Liver (tissue), 10 donors: ENCODE measurements at places on chromosomes 7 and 10.

DNA sequence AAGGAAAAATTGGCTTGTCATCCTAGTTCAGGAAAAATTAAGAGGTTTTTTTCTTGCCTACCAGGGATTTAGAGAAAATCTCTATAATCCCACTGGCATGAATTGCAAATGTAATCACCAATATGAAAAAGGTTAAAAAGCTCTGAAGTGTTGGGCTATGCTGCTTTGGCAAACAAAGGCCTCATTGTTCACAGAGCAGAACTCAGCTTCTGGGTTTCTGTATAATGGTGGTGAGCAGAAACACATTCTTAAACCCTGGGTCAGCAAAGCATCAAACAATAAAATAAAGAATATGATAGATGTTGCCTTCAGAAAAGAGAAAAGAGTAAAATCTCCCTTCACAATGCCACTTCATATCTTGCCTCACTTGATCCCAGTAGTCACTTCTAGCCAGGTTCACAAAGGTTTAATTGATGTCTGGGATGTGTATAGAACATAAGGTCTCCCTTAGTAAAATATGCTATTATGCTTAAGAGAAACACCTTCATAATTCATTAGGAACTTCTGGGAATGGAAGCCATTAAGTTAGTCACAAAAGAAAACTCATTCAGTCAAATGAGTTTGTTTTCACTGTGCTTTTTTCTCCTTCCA, 1255.5 kb upstream of the PHF14 start:
- H3K4me1 ChIP-seq: no peaks in the 10 kb centered on the region
- no peak for DNase-seq
- H3K4me3 ChIP-seq: no peak overlapping the region
- no peaks in the 10 kb centered on the region for H3K36me3 ChIP-seq
- no peak overlapping the region for H3K27ac ChIP-seq
- no peaks in the 10 kb centered on the region for H3K27me3 ChIP-seq

DNA sequence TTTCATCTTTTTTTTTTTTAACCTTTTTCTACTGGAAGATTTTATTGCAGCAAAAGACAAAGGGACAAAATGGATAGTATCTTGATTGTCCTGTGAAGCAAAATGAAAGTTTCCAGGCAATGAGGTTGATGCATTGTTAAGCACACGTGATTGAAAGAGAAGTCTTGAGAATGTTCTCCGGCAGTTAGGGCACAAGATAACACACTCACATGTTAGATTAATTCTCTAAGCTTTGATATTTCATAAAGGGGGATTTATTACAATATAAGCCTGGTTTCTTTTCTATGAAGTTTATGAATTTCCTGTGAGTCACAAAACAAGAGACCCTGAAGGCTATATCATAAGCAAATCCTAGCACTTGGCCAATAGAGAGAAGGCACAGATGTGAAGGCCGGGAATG, 93.4 kb upstream of the ARMC3 start:
- no peaks in the 10 kb centered on the region for H3K4me1 ChIP-seq
- no peaks in the 10 kb centered on the region for H3K27me3 ChIP-seq
- DNase-seq: no peak
- no peak overlapping the region for H3K27ac ChIP-seq
- H3K4me3 ChIP-seq: no peak overlapping the region
- no peaks in the 10 kb centered on the region for H3K36me3 ChIP-seq

- H3K4me1 ChIP-seq: peaks cover 2% of the 10 kb centered on the region
- H3K27me3 ChIP-seq: no peaks in the 10 kb centered on the region
- H3K36me3 ChIP-seq: no peaks in the 10 kb centered on the region
Measured at GRCh38 chr7:151896486-151896885, 19.6 kb upstream of the PRKAG2 start.

- H3K27ac ChIP-seq: peak overlapping the region; percentile 28
- H3K4me3 ChIP-seq: no peak overlapping the region
- H3K27me3 ChIP-seq: no peaks in the 10 kb centered on the region
- no peak for DNase-seq
Measured at GRCh38 chr10:118729641-118730258, 25.0 kb downstream of the CACUL1 start.

DNA sequence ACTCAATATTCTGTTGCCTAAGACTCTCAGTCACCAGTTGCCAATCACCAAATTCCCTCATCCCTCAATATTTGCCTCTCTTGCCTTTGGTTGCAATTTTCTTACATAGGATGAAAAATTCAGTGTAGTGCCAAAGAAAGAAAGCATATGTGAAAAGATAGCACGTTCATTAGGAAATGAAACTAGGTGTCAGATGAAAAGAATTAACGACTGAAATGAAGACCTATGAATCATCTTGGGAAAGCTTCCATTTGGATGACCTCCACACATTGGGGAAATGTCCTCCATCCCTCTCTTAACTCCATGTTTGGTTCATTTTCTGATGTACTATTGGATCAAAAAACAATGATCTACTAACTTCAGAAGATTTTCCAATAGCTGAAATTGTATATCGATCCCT, 145.1 kb upstream of the MEOX2 start:
- H3K27me3 ChIP-seq: no peaks in the 10 kb centered on the region
- no peaks in the 10 kb centered on the region for H3K4me1 ChIP-seq
- no peak for DNase-seq
- no peaks in the 10 kb centered on the region for H3K36me3 ChIP-seq
- H3K4me3 ChIP-seq: no peak overlapping the region

DNA sequence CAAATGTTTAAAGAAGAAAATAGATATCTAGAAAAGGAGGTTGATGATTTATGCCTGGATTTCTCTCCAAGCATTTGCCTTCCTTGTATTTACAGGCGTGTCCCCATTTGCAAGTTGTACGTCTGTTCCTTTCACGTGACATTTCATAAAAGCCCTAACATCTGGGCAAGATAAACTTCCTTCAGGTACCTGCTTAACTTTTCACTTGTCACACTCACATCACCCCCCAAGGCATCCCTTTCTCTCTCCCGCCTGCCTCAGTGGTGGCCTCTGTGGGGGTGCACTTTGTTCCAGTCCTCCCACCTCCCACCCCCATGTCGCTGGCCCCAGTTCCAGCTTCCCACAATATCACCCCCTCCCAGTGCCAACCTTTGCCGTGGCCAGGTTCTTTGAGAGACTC, 6.7 kb downstream of the TWIST1 start:
- no peaks in the 10 kb centered on the region for H3K36me3 ChIP-seq
- DNase-seq: no peak
- no peak overlapping the region for H3K27ac ChIP-seq
- peaks cover 44% of the 10 kb centered on the region for H3K27me3 ChIP-seq

- no peak overlapping the region for H3K27ac ChIP-seq
- DNase-seq: no peak
- no peaks in the 10 kb centered on the region for H3K27me3 ChIP-seq
Measured at GRCh38 chr7:157975401-157976372, 611.9 kb downstream of the PTPRN2 start.
